ENCODE measurements at places on chromosomes 16 and 17.

DNA sequence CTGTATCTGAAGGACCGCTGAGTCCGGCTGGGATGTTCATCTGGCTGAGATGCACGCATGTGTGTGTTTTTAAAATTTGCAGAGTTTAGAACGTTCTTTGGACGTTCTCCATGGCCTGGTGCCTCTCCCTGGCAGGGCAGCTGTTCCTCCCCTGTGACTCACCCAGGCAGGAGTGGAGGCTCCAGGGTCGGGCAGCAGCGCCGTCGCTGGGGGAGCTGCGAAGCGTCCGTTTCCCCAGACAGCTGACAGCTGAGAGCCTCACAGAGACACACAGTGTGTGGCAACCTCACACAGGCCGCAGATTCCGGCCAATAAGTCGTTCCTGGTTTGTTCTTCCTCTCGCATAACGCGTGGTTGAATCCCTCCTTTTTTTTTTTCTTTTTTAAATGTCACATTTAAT lies 80.6 kb downstream of the OR1D5 start:
- peak; percentile 41 for DNase-seq

DNA sequence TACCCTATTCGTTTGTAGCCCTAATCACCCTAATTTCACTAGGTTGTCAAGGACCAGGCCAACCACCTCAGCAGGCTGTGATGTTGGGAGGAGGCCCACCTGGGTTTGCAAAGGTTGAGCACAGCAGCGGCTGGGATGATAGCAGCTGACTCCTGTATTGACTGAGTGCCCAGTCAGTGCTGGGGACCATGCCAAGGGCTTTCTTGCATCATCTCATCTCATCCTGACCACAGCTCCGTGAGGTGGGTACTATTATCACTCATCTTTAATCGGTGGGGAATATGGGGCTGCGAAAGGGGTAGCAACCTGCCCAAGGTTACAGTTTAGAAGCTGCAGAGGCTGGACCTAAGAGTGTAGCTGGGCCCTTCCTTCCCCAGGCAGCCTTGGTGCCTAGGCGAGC lies 11.7 kb downstream of the ATPAF2 start:
- DNase-seq, result no peak

- DNase-seq, result no peak
Measured at GRCh38 chr16:84179612-84180320, 7.1 kb downstream of the TAF1C start.

- DNase-seq, result no peak
Measured at GRCh38 chr17:3636908-3637373, 381 bp downstream of the CTNS start.

GRCh38 chr17:47207143-47208067 lies 1.7 kb upstream of the MYL4 start:
- DNase-seq, result no peak

GRCh38 chr17:76246080-76247066 lies 6.1 kb upstream of the RNF157 start:
- no peak for DNase-seq

DNA sequence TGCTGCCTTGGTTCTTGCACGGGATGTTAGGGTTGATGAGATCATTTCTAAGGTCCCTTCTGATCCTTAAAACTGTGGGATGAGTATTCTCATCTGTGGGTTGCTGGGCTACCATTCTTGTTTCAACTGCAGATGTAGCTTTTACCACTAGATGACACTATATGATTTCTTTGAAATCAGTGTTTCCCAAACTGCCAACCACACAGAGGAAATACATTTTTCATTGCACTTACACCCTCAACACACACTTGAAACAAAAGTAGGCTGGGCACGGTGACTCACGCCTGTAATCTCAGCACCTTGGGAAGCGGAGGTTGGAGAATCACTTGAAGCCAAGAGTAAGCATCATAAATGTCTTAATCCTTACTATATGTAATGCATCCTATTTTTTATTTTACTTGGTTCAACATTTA lies 15.3 kb downstream of the LCMT1 start:
- DNase-seq, result peak; percentile 77

DNA sequence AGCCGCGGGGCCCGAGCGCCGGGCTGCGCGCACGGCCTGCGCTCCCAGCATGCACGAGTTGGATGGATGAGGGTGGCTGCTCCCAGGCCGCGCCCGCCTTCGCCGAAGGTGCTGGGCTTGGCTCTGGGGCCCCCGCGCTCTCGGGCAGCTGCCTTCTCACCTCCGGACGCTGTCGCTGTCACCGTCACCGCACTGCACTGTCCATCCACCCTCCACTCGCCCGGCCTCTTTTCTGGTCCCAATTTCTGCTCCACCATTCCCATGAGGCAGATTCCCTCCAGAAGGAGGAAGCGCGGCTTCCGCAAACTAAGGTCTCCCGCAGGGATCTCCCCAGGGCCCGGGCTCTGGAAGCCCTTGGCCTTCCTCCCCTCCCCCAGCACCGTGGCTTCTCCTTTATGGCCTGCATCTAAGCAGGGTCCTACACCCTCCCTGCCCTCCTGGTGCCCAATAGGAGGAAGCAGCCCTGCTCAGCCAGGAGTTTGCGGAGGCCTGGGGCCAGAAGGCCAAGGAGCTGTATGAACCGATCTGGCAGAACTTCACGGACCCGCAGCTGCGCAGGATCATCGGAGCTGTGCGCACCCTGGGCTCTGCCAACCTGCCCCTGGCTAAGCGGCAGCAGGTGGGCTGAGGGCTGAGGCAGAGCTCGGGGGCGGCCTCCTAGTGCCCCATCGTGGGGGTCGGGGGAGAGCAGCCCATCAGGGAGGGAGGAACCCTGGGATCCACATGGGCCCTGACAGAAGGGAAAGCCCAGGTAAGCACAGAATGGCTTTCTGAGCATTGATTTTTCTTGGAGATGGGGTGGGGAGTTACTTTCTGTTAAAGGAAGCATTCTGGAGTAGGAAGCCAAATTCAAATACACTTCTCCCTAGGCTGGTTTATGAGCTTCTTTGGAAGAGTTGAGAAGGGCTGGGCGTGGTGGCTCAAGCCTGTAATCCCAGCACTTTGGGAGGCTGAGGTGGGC lies 899 bp downstream of the ACE start:
- DNase-seq, result no peak

DNA sequence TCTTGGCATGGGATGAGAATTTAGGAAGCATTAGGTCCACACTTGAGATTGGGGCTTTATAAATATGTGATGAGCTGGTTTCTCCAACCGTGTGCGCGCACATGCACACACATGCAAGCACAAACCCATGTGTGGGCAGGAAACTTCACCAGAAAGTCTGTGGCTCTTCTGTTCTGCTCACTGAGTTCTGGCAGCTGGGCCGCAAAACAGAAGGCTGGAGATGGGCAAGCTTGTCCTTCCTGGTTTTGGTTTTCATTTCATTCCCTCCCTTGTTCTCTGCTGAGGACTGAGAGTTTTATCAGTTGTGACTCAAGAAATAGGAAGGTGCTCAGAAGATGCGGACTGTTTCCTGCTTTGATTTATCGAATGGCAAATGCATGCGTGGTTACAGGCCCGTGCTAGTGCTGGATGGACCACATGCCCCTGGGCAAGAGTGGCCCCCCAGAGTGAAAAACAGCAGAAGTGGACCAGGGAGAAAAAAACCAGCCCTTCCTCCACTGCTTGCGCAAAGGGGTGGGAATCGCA lies 14.1 kb downstream of the MAP3K14 start:
- DNase-seq, result no peak

DNA sequence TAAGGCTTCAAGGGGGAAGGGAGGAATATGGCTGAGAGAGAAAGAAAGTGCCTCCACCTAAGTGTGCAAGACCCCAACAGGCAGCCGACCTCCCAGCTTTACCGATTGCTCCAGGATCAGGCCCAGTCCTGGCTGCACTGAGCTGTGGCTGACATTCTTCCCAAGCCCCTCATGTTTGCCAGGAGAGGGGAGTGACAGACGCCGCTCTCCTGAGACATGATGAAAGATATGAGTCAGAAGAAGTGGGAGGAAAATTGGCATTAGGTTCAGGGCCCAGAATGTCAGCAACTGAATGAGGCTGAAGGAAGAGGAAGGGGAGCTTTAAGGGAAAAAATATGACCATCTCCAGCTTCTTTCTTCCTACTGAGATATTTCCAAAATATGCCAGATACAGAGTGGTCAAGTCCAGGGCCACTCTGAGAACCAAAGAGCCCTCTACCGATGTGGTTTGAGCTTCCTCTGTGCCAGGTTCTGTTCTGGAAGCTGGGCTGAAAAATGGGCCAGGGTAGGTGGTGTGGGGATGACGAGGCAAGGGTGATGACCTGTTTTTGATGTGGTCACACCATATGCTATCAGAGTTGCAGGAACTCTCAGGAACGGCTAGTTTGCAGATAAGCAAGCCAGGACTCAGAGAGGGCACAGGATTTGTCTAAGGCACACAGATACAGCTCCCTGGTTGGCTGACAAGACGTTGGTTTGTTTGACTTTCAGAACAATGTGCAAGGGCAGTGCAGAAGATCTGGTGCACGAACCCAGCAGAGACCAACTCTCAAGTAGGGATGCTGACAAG lies 176.7 kb downstream of the SOX9 start:
- DNase-seq, result peak; percentile 49

- DNase-seq, result no peak
Measured at GRCh38 chr16:30053376-30054015, 12.1 kb upstream of the ALDOA start.

- no peak for DNase-seq
Measured at GRCh38 chr16:743794-744500, 3.1 kb upstream of the CIAO3 start.

DNA sequence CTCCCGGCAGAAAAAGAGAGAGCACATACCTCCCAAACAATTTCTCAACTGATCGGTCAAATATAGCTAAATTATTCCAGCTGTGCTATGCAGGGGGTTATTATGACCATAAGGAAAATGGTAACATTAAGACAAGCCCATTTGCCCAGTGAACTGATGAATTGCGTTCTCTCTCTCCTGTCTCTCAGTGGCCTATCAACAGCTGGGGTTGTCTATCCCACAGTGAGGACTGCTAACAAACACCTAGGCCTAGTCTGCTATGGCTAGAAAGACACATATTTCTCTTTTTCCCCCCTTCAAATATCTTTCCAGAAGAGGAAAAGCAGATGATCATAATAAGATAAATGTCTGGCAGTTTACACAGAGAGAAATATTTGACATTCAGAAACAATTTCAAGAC lies 263.8 kb upstream of the ELAC2 start:
- DNase-seq, result no peak

GRCh38 chr17:69651921-69652320 lies 237.4 kb downstream of the MAP2K6 start:
- no peak for DNase-seq

GRCh38 chr17:53687324-53687723 lies 135.4 kb upstream of the KIF2B start:
- DNase-seq, result no peak

DNA sequence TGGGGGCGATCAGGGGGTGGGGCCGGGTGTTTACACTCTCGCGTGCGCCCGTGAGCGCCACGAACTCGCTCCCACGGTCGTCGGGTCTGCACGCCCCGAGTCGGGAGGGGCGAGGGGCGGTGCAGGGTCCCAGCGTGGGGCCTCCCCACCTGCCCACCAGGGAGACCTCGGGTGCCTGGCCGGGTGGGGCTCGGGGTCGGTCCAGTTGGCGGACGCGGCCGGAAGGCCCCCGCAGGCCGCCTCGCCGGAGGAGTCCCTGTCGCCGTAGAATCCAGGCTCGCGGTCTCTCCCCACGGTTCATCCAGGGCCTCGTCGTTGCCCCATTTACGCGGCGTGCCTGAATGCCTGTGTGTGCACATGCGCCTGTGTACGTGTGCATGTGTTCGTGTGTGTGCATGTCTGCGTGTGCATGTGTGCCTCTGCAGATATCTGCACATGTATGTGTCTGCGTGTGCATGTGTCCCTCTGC lies 510 bp upstream of the RAB40B start:
- no peak for DNase-seq

DNA sequence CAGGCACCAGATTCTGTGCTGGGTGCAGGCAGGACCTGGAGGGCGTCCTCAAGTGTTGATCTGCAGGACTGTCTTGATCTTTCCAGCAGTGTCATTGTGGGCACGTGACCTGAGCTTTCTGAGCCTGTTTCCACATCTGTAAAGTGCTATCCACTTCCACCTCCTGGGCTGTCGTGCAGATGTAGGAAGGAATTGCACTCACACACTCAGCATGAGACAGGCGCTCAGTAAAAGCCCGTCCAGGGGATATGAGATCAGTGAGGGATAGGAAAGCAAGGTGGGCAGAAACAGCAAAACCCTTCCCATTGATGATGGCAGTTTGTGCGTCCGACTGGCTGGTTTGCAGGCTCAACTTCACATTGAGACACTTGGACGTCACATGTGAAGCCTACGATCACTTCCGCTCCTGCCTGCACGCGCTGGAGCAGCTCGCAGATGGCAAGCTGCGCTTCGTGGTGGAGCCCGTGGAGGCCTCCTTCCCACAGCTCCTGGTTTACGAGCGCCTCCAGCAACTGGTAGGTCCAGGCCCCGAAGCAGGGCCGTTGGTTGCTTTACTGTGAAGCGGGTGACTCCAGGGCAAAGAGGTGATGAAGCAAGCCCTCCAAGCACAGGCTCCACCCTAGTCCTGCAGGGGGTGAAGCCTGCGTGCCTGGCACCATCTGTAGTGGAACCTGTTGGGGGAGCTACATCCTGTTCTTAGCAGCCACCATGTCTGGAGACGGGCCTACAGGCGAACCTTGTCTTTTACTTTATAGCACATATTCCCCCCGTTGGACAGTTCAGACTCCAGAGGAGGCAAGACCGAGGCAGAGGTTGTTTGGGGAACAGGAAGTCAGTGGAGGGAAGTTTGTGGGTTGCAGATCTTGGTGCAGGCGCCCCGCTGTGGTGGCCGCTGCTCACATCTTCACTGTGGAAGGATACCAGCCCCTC lies 23.0 kb downstream of the METTL22 start:
- no peak for DNase-seq

DNA sequence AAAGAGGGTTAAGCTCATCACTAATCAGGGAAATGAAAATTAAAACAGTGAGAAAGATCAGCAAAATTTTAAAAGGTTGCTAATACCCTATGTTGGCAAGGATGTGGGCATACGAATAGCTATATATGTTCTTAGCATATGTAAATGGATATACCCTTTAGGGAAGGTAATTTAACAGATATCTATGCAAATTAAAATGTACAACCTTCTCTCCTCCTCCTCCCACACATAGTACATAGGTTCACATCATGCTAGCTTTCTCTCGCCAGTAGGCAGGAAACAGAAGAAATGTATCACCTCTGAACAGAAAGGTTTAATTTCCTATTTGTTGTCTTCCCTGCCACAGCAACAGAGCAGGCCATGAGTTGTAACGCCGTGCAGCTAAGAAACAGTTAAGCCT lies 103.8 kb downstream of the CDYL2 start:
- no peak for DNase-seq

GRCh38 chr16:67538666-67539101 lies 10.1 kb downstream of the RIPOR1 start:
- DNase-seq, result no peak

DNA sequence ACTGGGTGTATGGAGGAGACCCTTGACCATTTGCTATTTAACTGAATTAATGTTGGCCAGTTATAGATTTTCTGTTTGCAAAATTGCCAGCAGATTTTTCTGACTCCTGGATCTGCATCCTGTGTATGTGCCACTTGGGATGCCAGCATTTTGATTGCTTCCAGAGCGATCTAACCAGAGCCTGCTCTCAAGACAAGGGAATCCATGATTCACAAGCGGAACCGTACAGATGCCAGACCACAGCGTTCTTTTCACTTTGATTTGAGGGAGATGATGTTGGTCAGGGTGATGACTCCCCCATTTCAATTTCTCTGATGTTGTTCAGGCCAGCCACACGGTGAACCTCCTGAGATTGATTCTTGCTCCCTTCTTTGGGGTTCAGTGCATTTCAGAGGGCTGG lies 228.7 kb downstream of the CDH13 start:
- no peak for DNase-seq
